H54 (cell line): ENCODE measurements at places on chromosomes 1 and 21.

- DNase-seq = no peak
Observed at GRCh38 chr1:241962153-241962552, 4.6 kb downstream of the BECN2 start.

- DNase-seq = no peak
Observed at GRCh38 chr1:66044912-66045311, 252.2 kb downstream of the PDE4B start.

DNA sequence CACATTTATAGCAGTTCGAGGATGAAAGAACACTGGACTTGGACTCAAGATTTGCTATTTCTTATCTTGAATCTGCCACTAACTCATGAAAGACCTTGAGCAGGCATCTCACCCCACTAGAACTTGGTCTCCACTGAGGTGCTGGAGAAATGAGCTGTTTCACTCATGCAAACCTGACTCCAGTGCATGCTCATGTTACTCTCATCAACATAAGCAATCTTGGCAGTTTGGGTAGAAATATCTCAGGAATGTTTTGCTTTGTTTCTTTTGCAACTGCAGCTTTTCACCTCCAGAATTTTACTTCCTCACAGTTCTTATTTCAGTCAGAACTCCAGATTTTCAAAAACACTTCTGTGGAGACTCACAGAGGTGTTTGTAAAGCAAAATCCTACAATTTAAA is 46.2 kb upstream of the DAB1 start:
- no peak for DNase-seq

DNA sequence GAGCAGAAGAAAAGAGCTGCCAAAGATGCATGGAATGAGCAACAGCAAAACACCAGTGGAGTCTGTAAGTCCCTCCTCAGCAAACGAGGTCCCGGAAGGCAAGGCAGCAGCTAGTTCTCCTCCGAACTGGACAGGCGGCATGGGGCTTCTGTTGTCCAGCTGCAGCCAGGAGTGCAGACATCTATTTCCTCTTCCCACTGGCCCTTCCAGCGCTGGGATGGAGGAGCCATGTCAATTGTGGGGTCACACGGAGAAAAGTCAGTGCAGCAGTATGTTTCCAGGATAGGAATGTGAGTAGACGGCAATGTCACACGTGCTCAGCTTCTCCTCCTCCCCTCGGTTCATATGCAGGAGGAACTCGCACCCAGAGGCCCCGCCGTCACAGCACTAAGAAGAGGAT is 46.5 kb downstream of the STX6 start:
- no peak for DNase-seq

DNA sequence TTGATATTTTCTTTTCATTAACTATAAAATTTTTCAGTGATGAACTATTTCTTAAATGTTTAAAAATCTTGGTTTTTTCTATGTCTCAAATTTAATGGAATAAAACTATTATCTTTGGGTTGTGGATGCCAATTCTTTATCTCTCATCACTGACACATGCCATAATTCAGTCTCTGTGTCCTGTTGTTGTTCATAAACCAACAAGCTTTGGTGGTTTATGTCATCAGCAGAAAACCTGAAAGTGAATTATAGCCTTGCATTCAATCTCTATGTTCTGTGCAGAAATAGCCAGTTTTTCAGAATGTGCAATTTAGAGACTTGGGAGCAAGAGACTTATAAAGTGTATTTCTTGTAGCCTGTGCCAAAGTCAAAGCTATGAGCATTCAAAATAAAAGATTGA is 462.6 kb upstream of the ADGRL4 start:
- DNase-seq = no peak

DNA sequence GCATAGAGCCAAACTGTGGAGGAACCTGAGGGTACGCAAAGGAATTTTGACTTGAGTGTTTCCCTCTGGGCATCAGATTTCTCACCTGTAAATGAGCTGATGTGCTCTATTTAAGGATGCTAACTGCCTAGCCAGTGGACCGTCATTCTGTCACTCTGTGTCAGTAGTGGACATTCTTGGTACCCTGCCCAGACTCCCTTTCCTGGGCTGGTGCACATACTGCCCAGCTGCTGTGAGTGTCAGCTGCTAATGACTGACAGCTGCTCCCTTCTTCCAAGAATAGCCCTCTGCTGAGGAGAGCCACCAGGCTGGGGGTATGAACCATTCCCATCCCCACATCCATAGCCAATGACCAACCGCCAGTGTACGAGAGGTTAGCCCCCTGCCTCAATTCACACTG is 193.1 kb upstream of the DAB1 start:
- no peak for DNase-seq

DNA sequence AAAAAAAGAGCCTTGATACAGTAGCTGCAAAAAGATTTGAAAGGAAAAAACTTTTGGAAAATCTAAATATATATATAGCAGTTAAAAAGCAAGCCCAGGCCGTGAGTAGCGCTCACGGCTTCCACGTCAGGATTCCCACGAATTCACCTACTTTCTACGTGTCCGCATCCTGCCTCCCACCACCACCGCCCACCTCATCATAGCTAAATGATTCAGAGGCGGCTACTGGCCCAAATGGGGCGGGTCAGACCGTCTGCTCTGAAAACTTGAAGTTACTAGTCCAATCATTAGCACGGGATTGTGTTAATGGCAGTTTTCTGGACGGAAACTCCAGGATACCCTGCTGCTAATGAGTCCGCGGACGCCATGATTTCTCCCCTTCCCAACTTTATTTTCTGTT is 1.3 kb upstream of the CCSAP start:
- DNase-seq = peak; percentile 25

- DNase-seq = no peak
Observed at GRCh38 chr1:56872597-56872996, 18.0 kb downstream of the C8A start.

- peak; percentile 89 for DNase-seq
Observed at GRCh38 chr1:161088587-161089110, 709 bp downstream of the NECTIN4 start.

DNA sequence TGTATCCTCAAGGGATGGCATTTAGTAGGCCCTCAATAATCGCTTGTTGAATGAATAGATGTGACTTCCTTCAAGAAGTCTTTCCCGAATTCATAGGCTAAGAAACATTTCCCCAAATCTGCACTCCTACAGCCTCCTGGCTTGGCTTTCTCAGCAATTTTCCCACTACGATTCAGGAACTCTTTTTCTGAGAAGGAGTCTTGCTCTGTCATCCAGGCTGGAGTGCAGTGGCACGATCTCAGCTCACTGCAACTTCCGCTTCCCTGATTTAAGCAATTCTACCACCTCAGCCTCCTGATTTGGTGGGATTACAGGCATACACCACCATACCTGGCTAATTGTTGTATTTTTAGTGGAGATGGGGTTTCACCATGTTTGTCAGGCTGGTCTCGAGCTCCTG is 37.9 kb upstream of the IFFO2 start:
- no peak for DNase-seq

DNA sequence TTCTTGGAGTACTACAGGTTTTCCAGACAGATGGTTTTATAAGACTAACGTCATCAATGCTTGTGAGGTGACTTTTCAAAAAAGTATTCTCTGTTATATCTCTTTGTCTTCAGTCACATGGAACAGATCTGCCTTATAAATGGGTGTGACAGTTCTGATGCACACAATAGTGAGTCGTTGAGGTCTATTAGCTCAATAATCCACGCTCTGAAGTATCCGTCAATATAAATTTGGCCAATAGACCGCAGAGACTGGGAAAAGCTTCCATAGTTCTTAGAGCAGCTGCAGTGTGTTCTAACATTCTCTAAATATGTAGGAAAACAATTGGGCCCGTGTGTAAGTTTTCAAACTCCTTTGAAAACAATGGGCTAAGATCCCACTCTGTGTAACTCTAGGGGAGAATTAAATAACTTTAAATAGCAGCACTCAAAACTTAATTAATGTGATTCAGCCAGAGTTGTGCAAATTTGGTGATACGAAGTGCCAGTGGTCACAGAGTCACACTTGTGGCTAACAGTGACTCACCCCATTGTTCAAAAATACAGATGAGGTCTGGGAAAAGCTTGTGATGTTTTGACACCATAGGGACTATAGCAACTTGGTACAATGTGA is 316.0 kb downstream of the LMO4 start:
- no peak for DNase-seq

- DNase-seq = no peak
Observed at GRCh38 chr1:217311766-217312165, 319.1 kb downstream of the GPATCH2 start.

DNA sequence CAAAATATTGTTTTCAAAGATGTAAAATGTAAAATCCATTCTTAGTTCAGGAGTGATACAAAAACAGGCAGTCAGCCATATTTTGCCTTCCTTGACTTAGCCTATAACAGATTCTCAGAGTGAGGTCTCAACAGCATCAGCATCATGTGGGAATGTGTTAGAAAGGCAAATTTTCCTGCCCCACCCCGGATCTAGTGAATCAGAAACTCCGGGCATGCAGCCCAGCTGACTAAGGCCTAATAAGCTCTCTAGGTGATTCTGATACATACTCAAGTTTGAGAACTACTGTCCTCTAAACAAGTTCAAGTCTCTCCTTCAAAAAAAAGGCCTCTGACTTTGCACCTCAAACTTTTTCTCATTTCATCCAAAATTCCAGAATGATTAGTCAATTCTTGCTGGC is 46.9 kb upstream of the PRRC2C start:
- DNase-seq = peak; percentile 40

- DNase-seq = peak; percentile 15
Observed at GRCh38 chr1:243842978-243843511, 7.0 kb downstream of the AKT3 start.

GRCh38 chr1:3055051-3055450 is 14.0 kb upstream of the PRDM16 start:
- no peak for DNase-seq

DNA sequence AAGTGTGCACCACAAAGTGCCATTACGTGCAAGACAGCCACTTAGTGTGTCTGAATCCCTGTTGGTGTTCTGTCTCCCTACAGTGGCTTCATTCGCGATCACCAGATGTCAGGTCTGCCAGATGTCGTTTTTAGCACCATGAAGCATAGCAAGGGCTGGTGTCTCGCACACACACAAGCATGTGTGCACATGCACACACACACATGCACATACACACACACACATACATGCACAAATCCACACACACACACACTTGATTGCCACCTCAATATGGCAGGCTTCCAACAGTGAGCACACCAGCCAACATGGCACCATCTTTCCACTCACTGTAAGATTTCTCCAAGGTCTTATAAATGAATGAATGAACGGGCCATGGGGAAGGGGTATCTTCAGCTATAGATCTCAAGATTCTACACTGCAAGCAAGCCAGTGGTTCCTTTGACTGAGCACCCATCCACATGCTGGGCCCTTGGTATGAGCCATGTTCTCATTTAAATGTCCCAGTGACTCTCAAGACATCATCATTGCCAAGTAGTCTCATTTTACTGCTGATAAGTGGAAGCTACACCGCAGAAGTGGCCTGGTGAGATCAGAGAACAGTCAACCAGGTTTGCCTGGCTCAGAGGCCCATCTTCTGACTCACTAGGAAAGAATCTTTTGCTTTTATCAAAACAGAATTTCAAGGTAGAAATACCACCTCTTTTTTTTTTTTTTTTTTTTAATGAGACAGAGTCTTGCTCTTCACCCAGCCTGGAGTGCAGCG is 84.9 kb downstream of the SIM2 start:
- peak; percentile 86 for DNase-seq
